ENCODE measurements at places on chromosomes 2 and 18.

- peak; percentile 100 for DNase-seq
Measured at GRCh38 chr2:186485871-186486650, at the start of gene ZC3H15. ZC3H15 (plus strand) TSS chr2:186486260; CDS start chr2:186486383, 123 bp downstream.

- no peak for DNase-seq
Measured at GRCh38 chr2:182717416-182717815, 1.4 kb downstream of the DNAJC10 start.

GRCh38 chr2:70463997-70464396, 89.6 kb downstream of the TGFA start:
- no peak for DNase-seq

DNA sequence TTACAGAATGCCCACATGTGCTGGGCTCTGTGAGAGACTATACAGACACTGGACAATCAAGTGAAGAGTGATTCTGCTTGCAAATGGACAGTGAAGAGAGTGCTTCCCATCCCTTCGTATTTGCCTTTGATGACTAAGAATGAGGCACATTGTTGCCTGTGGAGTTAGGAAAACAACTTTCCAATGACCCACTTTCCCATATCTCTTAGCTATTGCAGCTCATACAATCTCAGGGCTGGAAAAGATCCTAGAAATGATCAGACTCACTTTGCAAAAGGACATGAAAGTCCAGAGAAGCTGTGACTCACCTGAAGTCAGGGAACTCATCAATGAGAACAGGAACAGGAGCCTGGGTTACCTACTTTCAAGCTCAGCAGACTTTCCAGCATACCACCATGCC, 440.5 kb upstream of the TCF4 start:
- DNase-seq = no peak

DNA sequence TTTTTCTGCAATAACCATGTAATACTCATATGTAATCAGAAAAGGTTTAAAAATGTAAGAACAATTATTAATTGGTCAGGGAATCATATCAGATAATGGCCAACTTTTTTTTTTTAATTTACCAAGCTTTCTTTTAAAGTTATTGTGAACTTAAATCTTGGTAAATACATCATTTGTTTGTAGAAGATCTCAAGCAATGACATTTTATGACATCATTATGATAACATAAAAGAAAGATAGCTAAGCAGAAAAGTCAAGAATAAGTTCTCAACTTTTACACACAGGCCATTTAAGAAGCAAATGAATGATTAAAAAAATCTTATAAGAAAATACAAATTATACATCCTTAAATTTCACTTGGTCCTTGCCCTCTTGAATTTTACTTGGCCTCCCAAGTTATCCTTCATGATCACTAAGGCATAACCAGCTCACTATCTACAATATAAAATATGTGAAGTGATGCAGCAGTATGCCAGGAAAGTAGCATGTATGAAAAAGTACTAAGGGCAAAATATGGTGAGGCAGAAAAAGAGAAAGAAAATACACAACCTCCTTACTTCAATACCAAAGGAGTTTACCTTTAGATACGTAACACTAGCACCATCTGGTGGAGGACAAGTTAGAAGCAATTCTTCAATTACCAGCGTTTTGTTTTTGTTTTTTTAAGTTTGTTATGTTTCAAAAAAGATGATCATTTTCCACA, 116.6 kb downstream of the SRBD1 start:
- DNase-seq = peak; percentile 44

DNA sequence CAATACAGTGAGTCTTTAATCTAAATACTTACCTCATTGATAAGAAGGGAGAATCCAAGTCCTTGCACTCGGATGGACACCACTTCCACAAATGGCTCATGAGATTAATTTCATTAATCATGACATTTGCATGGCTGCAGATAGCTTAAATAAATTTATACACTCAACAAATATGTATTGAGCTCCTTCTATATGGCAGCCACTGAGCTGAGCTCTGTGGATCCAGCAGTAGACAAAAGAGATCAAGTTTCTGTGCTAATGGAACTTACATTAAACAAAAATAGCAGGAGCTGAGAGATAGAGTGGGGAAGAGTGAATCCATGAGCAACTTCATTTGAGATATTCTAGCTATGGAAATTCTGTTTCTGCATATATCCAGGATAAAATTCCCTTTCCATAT, 44.4 kb downstream of the RAB27B start:
- no peak for DNase-seq

DNA sequence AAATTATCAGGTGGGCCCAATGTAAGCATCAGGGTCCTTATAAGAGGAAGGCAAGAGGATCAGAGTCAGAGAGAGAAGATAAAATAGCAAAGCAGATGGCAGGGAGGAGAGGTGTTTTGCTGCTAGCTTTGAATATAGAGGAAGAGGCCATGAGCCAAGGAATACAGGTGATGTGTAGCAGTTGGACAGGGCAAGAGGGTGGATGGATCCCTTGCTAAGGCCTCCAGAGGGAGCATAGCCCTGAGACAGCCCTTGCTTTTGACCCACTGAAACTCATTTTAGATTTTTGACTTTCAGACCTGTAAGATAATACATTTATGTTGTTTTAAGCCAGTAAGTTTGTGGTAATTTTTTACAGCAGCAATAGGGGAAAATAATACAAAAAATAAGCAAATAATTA, 116.6 kb upstream of the PARD3B start:
- no peak for DNase-seq

- DNase-seq = no peak
Measured at GRCh38 chr2:188285049-188285448, 6.6 kb upstream of the GULP1 start.

DNA sequence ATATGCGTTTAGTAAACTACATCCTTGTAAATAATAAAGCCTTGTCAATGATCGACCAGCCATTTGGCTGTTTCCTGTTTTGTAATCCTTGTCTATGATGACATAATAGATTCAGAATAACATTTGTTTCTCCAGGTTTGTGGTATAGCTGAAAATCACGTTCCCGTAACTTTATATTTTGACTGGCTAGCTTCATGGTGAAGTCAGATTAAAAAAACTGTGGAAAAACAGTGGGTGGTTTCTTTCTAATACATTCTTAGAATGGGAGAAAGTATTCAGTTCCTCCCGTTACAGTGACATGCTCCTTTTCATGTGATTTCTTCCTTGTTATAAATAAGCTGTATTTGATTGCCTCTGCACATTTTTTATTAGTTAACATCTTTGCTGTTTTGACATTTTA, 366.9 kb downstream of the NYAP2 start:
- no peak for DNase-seq

DNA sequence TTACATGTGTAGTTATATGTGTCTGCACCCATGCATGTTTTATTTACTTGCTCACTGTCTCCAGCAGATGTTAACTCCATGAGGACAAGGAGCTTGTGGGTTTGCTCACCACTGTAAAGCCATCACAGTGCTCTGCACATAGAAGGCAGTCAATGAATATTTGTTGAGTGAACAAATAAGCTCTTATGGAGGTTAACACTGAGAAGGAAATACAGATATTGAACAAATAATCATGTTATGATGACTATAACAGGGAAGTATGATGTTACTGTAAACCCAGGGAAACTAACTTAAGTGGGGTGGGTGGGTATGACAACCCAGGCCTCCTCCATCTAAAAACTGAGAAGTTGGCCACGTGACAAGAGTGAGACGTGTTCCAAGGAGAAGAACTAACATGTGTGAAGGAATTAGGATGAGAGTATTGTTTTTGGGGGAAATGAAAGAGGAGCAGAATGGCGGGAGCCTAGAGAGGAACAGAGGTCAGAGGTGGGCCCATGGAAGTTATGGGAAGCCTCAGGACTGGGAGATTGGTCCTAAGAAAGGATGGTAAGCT, 6.0 kb upstream of the FAM117B start:
- no peak for DNase-seq

DNA sequence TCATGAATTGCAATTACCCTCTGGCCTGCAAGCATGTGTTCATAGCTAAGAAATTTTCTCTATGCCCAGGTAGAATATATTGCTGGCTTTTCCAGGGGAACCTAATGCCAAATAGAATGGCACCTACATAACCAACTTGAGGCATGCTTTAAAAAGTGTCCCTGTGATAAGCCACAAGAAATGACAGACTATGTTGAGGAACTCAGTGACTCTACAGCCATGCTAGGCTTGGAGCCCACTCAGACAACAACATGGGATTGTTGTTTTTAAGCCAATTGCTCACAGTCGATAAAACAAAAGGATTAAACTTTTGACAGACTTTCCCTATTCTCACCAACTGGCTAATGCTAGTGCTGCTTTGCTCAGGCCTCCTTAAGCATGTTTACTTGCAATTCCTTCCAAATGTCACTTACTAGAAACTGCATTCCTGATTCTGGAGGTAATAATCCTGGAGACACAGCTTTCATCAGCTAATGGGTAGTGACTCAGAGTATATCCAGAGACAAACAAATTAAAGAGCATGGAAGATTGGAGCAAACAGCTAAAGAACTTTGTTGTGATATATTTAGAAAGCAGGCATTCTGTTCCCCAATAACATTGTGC, 249.0 kb downstream of the SLC8A1 start:
- DNase-seq = no peak

GRCh38 chr18:49319590-49319989, 140.9 kb downstream of the DYM start:
- no peak for DNase-seq

GRCh38 chr2:62597323-62597722, 91.3 kb upstream of the TMEM17 start:
- DNase-seq = peak; percentile 9

DNA sequence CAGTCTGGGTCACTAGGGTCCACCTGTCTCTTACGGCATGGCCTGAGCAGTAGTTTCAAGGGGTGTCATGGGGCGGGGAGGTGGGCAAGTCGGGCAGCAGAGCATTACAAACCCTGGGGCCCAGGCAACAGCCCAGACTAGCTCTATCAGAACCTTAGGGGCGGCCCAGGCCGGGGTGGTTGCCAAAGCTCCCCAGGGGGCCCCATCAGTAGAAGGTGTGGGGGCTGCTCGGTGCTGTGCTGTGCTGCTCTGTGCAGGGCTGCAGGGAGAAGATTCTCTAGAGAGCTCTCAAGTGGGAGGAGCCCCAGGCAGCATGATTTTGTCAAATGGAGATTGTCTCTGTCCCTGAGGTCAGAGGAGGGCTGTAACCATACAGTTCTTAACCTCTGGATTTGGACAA, 36.4 kb upstream of the SLC14A1 start:
- DNase-seq = no peak

- DNase-seq = no peak
Measured at GRCh38 chr2:181304011-181304844, 153.0 kb upstream of the ITGA4 start.

DNA sequence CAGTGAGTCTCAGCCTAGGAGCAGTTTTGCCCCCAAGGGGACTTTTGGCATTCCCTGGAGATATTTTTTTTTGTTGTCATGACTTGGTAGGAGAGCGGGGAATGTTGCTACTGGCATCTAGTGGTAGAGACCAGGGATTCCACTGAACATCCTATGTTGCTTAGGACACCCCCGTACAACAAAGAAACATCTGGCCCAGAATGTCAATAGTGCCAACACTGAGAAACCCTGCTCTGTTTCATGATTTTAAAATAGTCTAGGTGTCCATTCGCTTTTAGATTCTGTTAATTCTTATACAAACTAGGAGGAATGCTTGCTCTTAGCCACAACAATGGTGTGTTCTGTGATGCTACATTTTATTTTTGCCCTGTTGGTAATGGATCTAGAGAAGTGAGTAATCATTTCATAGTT, 225.8 kb upstream of the SIX3 start:
- DNase-seq = peak; percentile 89

DNA sequence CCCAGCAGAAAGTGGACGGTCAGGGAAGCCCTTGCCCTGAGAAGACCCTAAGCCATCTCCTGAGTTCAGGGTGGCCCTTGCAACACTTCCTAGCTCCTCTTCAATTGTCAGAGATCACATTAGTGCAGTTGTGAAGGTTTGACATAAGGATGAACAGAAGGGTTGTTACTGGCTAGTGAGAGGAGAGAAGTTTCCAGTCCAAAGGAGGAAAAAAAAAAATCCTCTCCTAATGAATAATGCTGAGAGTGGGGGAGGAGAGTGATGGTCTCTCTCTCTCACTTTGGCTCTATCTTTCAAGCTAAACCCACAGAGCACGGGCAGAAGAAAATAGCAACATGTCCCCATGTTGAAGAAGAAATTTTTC, 819.9 kb downstream of the BCL11A start:
- no peak for DNase-seq

All from SJCRH30 (cell line).